ENCODE measurements at places on chromosomes 7 and 10.

DNA sequence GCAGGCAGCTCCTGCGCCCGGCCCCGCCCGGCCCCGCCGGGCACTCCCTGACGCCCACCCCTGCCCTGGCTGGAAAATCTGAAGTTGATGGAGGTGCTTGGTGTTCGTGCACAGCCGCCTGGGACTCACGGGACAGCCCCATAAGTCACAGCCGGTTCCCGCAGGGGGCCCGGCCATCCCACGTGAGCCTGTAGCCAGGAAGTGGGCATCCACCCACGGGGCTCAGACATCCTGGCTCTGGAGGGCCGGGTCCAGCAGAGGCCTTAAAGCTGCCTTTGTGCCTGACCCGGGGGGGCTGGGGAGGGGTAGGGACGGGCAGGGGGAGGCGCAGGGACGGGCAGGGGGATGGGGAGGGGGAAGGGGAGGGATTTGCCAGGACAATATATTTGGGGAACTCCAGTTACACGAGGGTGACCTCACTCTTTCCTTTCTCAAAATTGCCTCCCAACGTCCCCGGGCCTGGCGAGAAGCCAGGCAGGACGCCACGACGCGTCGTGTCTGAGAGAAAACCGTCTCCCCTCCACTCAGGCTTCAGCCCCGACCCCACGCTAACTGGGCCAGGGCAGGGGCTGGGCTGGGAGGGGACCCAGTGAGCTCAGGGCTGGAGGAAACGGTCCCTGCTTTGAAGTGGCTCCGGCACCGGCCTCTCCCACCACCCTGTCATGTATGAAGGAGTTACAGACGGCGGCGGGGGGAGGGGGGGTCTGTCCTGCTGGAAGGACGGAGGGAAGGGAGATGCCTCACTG, 82.1 kb upstream of the PDGFA start:
- no peak for DNase-seq

GRCh38 chr10:102783568-102783967, 39.8 kb downstream of the WBP1L start:
- no peak for DNase-seq

- no peak for DNase-seq
Observed at GRCh38 chr7:3027005-3027845, 16.4 kb downstream of the CARD11 start.

GRCh38 chr10:125812128-125812750, 10.8 kb downstream of the UROS start:
- no peak for DNase-seq

DNA sequence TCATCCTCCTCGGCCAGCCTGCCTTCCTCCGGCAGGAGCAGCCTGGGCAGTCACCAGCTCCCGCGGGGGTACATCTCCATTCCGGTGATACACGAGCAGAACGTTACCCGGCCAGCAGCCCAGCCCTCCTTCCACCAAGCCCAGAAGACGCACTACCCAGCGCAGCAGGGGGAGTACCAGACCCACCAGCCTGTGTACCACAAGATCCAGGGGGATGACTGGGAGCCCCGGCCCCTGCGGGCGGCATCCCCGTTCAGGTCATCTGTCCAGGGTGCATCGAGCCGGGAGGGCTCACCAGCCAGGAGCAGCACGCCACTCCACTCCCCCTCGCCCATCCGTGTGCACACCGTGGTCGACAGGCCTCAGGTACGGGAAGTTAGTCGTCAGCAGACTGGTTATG, 21.1 kb downstream of the BAG3 start:
- no peak for DNase-seq

DNA sequence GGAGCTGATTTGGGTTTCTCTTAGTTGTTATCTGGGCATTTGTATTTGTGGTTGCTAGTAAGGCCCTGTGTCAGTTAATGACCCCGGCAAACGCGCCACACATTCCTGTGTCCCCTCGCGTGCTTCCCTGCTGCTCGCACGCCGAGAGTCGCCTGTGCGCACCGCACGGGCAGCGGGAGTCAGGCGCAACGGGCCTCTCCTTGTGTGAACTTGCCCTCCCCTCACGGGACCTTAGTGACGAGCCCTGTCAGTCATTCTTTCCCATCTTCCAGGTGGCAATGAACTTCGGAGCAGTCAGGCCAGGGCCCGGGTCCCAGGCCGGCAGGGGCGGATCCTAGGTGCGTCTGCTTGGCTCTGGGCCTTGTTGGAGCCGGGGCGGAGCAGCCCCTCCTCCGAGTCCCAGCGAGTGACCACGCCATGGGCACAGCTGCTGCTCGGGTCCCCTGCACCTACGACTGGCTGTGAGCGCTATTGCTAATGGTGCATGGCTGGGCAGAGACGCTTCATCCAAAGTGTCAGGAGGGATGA, 12.4 kb upstream of the PRKAR1B start:
- DNase-seq: no peak

GRCh38 chr7:114785496-114785895, 136.4 kb upstream of the MDFIC start:
- no peak for DNase-seq

- DNase-seq: no peak
Observed at GRCh38 chr10:71963351-71964097, 671 bp upstream of the CHST3 start.

GRCh38 chr10:13371897-13372470, 23.9 kb upstream of the SEPHS1 start:
- DNase-seq: peak; percentile 73

DNA sequence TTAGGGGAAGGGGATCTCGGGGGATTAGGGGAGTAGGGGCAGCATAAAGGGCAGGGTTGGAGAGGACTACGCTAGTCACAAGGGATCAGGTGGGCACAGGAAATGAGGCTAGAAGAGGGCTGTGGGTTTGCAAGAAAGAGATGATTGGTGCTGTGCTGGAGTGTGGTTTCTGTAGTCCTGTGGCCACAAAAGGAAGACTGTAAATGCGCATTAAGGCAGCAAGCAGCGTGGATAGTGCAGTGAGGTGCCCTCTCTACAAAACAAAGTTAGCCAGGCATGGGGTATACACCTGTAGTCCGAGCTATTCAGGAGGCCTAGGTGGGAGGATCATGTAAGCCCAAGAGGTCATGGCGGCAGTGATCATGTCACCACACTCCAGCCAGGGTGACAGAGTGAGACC, 212.1 kb downstream of the MLLT10 start:
- DNase-seq: no peak

DNA sequence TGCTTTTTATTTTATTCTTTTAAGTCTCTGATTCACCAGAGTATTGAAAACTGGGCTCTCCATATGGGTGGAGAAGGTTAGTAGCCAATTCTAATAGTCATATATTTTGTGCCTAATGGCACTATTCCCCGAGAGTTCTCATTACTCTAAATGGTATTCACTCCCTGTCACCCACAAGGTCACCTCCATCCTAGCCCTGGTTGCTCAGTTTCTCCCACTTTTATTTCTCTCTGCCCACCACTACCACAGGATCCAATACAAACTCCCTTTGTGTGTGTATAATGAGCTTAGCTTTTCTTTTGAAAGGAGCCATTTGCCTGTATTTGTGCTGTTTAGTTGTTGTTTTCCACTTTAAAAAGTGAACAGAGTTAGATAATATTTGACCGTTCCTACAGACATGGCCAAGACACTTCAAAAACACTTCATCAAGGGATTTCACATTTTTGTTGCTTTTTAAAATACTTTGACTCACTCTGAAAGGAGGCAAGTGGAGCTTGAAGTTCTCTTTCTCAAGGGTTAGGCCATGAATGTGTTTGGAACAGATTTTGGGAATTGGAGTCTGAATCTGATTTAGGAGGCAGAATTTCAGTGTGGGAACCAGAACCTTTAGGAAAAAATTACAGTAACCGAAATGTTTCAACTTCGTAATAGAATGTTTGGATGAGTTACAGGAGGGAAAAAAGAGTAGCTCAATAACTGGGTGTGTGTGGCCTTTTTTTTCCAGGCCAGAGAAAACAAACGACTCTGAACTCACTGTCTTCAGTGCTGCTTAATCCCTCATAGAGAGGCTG, 321.3 kb downstream of the BICC1 start:
- DNase-seq: no peak

- DNase-seq: no peak
Observed at GRCh38 chr10:8040651-8041050, 13.8 kb upstream of the GATA3 start.

Data from glomerular endothelial cell (primary cell).